ENCODE measurements at places on chromosomes 5 and 9.

GRCh38 chr5:115132465-115132864 lies 37.2 kb downstream of the TRIM36 start:
- peaks cover 2% of the 10 kb centered on the region for H3K4me1 ChIP-seq
- H3K36me3 ChIP-seq: peaks cover 25% of the 10 kb centered on the region
- no peak overlapping the region for H3K4me3 ChIP-seq
- no peak for DNase-seq

- H3K36me3 ChIP-seq: peaks cover 12% of the 10 kb centered on the region
- no peak overlapping the region for H3K27ac ChIP-seq
- peaks cover 26% of the 10 kb centered on the region for H3K4me1 ChIP-seq
- H3K27me3 ChIP-seq: peaks cover 26% of the 10 kb centered on the region
These were observed 5.3 kb upstream of the SUSD1 start for GRCh38 chr9:112180387-112180881.

DNA sequence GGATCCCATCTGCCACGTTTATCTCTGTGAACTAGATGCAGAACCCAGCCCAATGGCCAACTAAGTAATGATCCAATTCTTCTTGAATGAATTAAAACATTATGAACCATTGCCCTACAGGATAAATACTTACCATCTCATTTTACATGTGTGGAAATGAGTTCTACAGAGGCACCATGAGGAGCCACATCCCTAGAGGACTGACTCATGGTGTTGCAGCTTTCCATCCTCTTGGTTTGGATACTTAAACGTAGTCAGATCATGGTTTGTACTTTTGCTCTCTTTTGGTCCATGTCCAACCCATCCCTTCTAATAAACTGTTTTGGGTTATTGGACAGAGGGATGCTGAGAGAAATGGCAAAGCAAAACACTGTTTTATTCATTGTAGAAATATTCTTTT lies 484.8 kb downstream of the EBF1 start:
- no peak for DNase-seq
- 0 out of 2 replicates have a peak, but pooled peaks cover 4% of the 10 kb centered on the region for H3K4me1 ChIP-seq
- H3K27ac ChIP-seq: no peak overlapping the region
- no peaks in the 10 kb centered on the region for H3K27me3 ChIP-seq
- H3K4me3 ChIP-seq: no peak overlapping the region

- no peaks in the 10 kb centered on the region for H3K36me3 ChIP-seq
- H3K27ac ChIP-seq: no peak overlapping the region
- DNase-seq: no peak
- no peak overlapping the region for H3K4me3 ChIP-seq
These were observed 540.9 kb upstream of the WWC1 start for GRCh38 chr5:167750586-167750985.

- no peaks in the 10 kb centered on the region for H3K36me3 ChIP-seq
- H3K4me1 ChIP-seq: no peaks in the 10 kb centered on the region
- no peak for DNase-seq
- H3K27me3 ChIP-seq: no peaks in the 10 kb centered on the region
These were observed 643.6 kb downstream of the ACTL7B start for GRCh38 chr9:108212184-108212583.

- peaks cover 16% of the 10 kb centered on the region for H3K36me3 ChIP-seq
- no peak overlapping the region for H3K4me3 ChIP-seq
- peak overlapping the region; percentile 22 for H3K27ac ChIP-seq
- H3K27me3 ChIP-seq: no peaks in the 10 kb centered on the region
- DNase-seq: no peak
These were observed 101.2 kb downstream of the PARP8 start for GRCh38 chr5:50767588-50767987.

- H3K27me3 ChIP-seq: no peaks in the 10 kb centered on the region
- H3K36me3 ChIP-seq: no peaks in the 10 kb centered on the region
These were observed 5.5 kb upstream of the N4BP3 start for GRCh38 chr5:178107756-178108310.

- H3K36me3 ChIP-seq: no peaks in the 10 kb centered on the region
- peaks cover 4% of the 10 kb centered on the region for H3K4me1 ChIP-seq
- no peaks in the 10 kb centered on the region for H3K27me3 ChIP-seq
- DNase-seq: no peak
- H3K27ac ChIP-seq: no peak overlapping the region
- no peak overlapping the region for H3K4me3 ChIP-seq
These were observed 182.1 kb downstream of the DMRT2 start for GRCh38 chr9:1231998-1232919.

DNA sequence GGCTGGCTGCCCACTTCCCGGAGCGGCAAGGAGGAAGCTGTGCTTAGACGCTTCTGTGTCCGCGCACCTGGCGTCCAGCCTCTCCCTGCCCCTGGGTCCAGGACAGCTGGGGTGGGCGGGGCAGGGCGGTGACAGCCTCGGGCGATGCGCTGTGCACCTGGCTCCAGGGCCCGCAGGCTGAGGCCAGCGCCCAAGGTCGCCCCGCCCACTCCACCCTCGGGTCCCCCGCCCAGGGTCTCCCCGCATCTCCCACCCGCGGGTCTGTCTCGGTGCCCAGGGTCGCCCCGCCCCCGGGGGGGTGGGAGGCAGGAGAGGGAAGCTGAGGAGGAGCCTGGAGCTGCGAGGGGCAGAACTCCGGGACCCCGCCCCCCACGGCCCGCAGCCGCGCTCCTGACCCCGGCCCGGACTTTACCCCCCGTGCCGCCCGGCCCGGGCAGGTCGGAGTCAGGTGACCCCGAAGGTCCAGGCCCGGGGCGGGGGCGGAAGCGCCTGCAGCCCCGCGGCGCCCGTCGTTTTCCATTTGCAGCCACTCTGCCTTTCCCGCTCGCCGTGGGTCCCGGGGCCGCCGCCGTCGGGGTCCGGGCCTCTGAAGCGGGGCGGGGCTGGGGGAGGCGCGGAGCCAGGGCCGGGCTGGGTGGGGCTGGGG lies at the start of gene ENTPD8:
Gene ENTPD8, minus strand, starts transcription at position 69 of the 646 bp plus-strand sequence. CDS start 3,072 bp downstream, outside the sequence.
- peak within 1 kb of the TSS; percentile 87 for H3K27ac ChIP-seq
- DNase-seq: peak; percentile 90
- no peaks in the 10 kb centered on the region for H3K36me3 ChIP-seq
- H3K4me3 ChIP-seq: peak within 1 kb of the TSS; percentile 75
- H3K27me3 ChIP-seq: no peaks in the 10 kb centered on the region
- peaks cover 5% of the 10 kb centered on the region for H3K4me1 ChIP-seq

DNA sequence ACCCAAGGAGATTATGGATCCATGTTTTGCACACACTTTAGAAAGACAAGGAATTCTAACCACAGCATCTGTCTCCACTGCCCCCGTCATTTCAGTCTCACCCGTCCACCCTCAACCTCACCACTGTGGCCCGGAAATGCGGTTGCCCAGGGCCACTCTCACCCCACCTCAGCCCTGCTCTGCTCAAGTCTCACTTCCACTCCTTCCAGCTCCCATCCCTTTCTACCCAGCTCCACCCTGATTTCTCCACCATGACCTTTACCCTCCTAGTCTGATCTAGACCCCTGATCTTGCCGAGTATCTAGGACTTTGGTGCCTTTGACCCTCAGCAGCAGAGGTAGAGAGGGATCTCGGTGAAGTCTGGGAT lies 7.2 kb upstream of the KCNIP1 start:
- DNase-seq: no peak
- no peaks in the 10 kb centered on the region for H3K27me3 ChIP-seq
- H3K4me3 ChIP-seq: no peak overlapping the region
- H3K27ac ChIP-seq: no peak overlapping the region
- no peaks in the 10 kb centered on the region for H3K36me3 ChIP-seq

- no peak overlapping the region for H3K4me3 ChIP-seq
- peaks cover 8% of the 10 kb centered on the region for H3K4me1 ChIP-seq
- no peaks in the 10 kb centered on the region for H3K27me3 ChIP-seq
- no peak for DNase-seq
These were observed 64.3 kb upstream of the DMRTA1 start for GRCh38 chr9:22382331-22382730.

DNA sequence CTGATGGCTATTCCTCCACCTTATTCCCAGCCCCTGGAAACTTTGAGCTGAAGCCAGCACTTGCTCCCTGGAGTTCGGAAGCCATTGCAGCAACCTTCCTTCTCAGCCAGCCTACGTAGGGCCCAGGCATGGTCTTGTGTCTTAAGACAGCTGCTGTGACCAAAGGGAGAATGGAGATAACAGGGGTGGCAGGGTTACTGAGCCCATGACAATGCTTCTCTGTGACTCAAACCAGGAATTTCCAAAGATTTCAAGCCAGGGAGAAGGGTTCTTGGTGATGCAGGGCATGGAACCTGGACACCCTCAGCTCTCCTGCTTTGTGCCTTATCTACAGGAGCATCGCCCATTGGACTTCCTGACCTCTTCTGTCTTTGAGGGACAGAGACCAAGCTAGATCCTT lies 12.2 kb downstream of the SLC31A2 start:
- H3K27ac ChIP-seq: no peak overlapping the region
- no peak overlapping the region for H3K4me3 ChIP-seq
- H3K27me3 ChIP-seq: no peaks in the 10 kb centered on the region
- peaks cover 17% of the 10 kb centered on the region for H3K4me1 ChIP-seq
- H3K36me3 ChIP-seq: peaks cover 25% of the 10 kb centered on the region

DNA sequence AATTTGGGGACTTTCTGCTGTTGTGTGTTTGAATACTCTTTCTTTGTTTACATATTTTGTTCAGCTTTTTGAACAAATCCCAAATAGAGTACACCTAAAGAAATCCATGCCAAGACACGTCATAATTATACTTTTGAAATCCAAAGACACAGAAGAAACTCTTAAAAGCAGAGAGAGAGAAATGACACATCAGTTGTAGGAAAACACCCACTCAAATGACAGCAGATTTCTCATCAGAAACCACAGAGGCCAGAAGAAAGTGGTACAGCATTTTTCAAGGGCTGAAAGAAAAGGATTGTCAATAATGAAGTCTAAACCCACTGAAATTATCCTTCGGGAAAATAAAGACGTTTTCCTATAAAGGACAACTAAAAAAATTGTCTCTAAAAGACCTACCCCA lies 378.6 kb downstream of the GADD45G start:
- H3K27ac ChIP-seq: no peak overlapping the region
- H3K4me3 ChIP-seq: no peak overlapping the region
- H3K4me1 ChIP-seq: 0 out of 2 replicates have a peak, but pooled peaks cover under 1% of the 10 kb centered on the region
- no peaks in the 10 kb centered on the region for H3K36me3 ChIP-seq
- DNase-seq: no peak

GRCh38 chr5:14745753-14746152 lies 81.2 kb downstream of the OTULIN start:
- no peak overlapping the region for H3K27ac ChIP-seq
- H3K4me3 ChIP-seq: no peak overlapping the region
- DNase-seq: no peak
- peaks cover 25% of the 10 kb centered on the region for H3K4me1 ChIP-seq
- no peaks in the 10 kb centered on the region for H3K27me3 ChIP-seq

GRCh38 chr9:81906671-81907070 lies 21.6 kb upstream of the SPATA31D4 start:
- no peak overlapping the region for H3K27ac ChIP-seq
- no peaks in the 10 kb centered on the region for H3K4me1 ChIP-seq
- H3K27me3 ChIP-seq: no peaks in the 10 kb centered on the region
- H3K4me3 ChIP-seq: no peak overlapping the region

DNA sequence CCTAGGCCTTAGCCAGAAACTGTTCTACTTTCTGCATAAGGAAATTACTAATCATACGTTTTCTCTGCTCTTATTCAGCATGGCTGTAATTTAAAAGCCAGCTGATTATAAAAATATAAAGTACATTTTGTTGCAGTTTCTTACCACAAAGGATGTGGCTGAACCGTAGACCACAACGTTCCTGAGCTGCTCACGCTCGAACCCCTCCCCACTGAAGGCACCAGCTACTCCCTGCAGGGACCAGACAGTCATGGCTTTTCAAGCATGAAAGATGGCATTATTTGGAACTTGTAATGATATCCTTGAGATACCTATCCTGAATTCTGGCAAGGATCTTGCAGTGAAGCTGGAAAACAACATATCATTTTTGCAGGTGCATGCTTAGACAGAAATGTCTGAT lies 91.8 kb upstream of the DMRT1 start:
- H3K36me3 ChIP-seq: peaks cover 12% of the 10 kb centered on the region
- DNase-seq: no peak

DNA sequence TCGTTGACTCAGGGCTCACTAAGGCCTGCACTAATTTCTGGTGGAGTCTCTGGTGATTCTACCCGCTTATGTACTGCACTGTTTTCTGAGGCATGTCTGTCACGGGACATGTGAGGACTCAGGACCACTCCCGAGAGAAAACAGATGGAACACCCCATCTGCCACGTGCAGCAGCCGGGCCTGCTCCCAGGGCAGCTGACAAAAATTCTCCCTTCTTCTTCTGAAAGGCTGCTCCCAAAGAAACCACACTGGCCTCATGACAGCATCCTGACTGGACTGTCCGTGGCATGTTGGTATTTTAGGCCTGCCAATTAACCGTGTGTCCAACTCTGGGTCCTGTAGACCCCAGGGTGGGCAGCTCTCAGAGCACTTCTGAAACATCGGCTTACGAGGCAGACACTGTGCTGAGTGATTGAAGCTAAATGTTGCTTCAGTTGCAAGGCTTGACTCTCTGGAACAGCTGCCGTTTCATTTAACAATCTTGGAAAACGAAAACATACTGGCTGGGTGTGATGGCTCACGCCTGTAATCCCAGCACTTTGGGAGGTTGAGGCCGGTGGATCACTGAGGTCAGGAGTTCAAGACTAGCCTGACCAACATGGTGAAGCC lies 39.0 kb downstream of the FAM240B start:
- no peaks in the 10 kb centered on the region for H3K27me3 ChIP-seq
- no peak overlapping the region for H3K4me3 ChIP-seq
- no peak overlapping the region for H3K27ac ChIP-seq
- peaks cover 59% of the 10 kb centered on the region for H3K4me1 ChIP-seq
- DNase-seq: no peak
